ENCODE measurements at places on chromosomes 6 and 20.
A peak's percentile ranks its signal among the peaks of the same experiment; 100 is the strongest.

DNA sequence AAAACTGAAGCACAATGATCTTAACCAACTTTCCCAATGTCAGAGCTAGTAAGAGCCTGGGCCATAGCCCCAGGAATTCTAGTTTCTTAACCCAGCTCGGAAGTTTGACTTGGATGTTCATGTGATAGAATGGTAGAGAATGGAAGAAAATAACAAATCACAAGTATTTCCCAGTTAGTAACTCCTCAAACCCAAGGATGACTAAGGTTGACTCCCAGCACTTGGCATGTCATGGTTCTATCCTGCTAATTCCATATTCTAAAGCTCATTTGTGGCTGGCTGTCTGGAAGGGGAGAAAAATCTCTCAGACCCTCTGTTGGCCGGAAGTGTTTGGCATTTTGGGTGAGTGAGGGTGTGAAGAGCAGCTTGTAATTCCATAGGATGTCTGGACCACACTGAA lies 248.7 kb downstream of the RFPL4B start:
- no peak for DNase-seq

- no peak for DNase-seq
Measured at GRCh38 chr6:157531169-157531985, 150.4 kb downstream of the ZDHHC14 start.

DNA sequence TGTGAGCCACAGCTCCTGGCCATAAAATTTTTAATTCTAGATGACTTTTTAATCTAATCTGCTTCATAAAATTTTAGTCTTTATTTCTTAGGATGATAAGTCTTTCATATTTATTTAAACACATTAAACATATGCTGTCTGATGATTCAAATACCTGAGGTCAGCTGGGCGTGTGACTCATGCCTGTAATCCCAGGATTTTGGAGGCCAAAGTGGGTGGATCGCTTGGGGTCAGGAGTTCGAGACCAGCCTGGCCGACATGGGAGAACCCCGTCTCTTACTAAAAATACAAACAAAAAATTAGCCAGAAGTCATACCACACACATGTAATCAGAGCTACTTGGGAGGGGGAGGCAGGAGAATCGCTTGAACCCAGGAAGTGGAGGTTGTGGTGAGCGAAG lies 53.1 kb downstream of the RBM24 start:
- no peak for DNase-seq

GRCh38 chr20:52676283-52676995 lies 295.7 kb upstream of the TSHZ2 start:
- DNase-seq, result no peak

- DNase-seq, result no peak
Measured at GRCh38 chr6:85569323-85569722, 24.3 kb downstream of the SNX14 start.

- no peak for DNase-seq
Measured at GRCh38 chr6:42120895-42121865, 21.2 kb downstream of the C6orf132 start.

DNA sequence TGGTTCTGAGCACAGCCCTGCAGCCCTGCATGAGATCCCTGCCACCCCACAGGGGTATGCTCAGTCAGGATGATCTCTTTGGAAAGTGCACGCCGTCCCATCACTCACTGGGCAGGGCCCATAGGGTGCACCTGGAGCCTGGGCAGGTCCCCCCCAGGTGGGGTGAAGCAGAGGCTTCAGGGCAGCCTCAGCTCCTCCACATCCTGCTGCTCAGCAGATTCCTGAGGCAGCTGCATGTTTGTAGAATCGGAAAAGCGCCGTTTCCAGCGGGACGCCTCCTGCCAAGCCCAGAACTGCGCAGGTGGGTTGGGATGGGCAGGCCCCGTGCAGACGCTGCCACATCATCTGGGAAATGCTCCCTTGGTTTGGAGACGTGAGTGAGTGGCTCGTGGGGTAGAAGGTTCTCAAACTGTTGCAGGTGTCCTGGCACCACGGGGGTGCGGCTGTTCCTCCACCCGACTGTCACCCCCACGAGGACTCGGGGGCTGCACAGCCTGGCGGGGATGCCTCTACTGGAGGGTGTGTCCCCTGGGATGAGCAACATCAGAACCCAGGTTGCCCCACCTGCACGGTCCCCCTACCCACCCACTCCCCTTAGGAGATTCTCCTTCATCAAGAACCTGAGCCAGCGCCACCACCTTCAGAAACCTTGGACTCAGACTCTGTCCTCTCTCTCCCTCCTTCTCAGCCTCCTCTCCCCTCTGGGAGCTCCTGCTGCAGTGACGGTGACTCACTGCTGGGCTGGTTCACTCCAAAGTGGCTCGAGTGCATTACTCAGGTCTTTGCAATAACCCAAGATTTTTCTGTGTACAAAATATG lies 334.1 kb downstream of the TAF4 start:
- DNase-seq, result no peak

- DNase-seq, result no peak
Measured at GRCh38 chr6:121222656-121223055, 111.6 kb downstream of the TBC1D32 start.

DNA sequence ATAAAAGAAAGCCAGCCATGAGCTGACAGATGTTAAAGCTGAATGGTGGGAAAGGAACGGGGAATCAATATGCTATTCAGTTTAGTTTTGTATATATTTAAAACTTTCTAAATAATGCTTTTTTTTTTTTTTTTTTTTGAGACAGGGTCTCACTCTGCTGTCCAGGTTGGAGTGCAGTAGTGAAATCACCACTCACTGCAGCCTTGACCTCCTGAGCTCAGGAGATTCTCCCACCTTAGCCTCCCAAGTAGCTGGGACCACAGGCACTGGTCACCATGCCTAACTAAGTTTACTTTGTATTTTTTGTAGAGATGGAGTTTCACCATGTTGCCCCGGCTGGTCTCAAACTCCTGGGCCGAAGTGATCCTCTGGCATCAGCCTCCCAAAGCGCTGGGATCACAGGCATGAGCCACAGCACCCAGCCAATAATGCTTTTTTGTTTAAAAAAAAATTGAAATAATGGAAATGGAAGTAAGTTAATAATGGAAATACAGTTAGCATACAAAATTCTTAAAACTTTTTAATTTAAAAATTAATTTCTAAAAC lies 19.1 kb downstream of the EPB41L2 start:
- DNase-seq, result no peak

GRCh38 chr6:158131926-158132325 lies 36.1 kb downstream of the SERAC1 start:
- no peak for DNase-seq

GRCh38 chr20:24906806-24907205 lies 42.3 kb upstream of the CST7 start:
- no peak for DNase-seq

GRCh38 chr6:20870021-20870420 lies 335.8 kb downstream of the CDKAL1 start:
- DNase-seq, result no peak

GRCh38 chr20:44704551-44704971 lies 10.6 kb upstream of the CCN5 start:
- DNase-seq, result no peak

DNA sequence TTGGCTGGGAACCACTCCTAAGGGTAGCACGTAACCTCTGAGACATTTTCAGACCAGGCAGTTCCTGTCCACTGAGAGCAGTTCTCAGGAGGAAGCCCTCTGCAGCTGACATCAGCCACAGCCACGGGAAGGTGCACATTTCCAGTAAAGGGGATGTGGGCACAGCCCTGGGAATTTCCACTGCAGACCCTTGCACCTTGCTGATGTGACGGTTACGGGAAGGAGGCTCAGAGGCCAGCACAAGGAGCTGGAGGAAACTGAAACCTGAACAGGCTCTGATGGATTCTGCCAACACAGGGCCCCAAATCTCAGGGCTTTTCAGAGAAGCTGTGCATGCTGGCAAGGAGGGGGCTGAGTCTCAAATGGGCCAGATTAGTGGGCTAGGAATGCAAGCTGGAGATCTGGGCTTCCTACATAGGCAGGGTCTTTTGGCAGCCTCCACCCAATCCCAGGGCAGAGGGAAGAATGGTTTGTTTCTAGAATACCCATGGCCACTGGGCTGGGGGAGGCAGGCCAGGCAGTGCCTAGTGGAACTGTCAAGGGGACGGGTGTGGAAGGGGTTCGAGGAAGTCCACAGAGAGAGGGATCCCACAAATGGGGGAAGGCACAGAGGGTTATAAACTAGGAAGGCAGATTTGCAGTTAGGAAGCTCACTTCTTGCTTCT lies 14.2 kb downstream of the EBF4 start:
- no peak for DNase-seq

DNA sequence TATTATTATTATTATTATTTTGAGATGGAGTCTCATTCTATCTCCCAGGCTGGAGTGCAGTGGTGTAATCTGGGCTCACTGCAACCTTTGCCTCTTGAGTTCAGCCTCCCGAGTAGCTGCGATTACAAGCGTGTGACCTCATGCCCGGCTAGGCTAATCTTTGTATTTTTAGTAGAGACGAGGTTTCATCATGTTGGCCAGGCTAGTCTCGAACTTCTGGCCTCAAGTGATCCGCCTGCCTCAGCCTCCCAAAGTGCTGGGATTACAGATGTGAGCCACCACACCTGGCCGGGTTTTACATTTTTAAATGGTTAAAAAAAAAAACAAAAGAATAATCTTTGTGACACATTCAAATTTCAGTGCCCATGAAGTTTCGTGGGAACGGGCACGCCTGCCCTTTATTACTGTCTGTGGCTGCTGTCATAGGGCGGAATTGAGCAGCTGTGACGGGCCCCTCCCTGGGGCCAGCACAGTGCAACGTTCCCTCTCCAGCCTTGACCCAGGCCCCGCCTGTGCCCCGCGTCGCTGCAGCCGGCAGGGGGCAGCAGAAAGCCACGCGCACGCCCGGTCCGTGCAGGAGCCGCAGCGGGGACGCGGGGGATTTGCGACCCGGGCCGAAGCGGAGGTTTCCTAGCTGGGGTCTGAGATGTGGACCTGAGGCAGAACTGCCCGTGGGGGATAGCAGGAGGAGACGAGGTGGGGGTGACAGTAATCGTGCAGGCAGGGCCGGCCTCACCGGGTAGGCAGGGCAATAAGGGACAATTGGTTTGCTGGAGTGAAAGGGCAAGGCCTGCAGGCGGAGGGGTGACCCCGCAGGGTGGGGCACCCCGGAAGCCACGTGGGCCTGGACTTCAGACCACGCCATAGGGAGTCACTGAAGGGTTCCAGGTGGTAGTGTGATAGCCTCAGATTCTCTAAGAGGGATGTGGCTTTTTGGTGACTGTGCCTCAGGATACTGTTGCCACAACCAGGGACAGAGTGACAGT lies 54.3 kb downstream of the SYTL3 start:
- peak; percentile 15 for DNase-seq

- DNase-seq, result no peak
Measured at GRCh38 chr6:107673076-107673494, 151.0 kb downstream of the SCML4 start.

- DNase-seq, result no peak
Measured at GRCh38 chr20:45032276-45032675, 66.0 kb downstream of the STK4 start.

DNA sequence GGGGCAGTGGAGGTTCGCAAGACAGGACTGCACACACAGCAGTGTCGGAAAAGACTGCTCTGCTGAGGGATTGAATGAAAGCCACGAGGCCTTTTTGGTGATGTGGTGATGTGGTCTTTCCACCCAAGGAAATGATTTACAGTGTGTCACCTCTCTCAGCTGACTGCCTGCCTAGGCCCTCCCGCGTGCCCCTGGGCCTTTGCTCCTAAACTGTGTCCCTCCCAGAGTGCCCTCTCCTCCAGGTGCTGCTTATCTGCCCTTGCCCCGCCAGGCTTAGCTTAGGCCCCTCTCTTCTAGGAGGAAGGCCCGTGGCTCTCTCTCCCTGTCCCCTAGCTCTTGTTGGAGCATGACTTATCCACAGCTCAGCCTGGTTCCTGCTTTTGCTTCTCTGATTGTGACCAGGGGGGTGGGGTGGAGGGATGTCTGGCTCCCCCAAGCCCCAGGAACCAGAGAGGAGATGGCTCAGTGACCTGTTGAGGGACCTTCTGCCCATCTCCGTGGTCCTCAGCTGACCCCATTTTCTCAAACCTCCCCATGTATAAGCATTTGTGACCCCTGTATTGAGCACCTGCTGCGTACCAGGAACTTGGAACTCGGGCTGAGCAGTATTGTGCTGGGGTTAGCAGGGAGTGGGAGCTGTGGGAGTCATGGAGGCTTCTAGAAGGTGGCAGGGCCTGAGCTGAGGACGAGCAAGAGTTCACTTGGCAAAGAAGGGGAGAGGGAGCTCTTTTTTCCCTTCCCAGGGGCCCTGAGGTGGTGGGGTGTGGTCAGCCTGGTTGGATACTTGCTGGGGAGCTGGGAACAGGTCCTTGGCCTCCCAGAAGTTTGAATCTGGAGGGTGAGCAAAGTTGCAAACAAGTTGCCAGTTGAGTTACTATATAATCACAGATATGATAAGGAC lies 2.2 kb downstream of the SRC start:
- DNase-seq, result no peak

DNA sequence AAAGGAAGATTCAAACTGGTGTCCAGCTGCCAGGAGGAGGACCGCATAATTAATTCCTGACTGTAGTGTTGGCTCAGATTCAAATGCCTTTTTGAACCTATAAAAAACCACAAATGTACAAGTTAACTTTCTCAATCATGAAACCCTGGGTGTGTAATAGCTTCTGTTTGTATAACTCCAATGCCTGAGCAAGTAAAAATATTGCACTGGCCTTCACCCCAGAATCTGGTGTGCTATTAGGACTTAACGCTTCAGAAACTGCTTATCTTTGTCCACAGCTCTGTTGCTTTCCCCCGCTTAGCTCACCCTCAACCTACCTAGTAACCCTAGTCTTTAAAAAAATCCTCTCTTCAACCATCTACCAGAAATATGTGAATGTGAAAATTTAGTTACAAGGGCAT lies 119.1 kb upstream of the MAP7 start:
- no peak for DNase-seq

- no peak for DNase-seq
Measured at GRCh38 chr6:146898888-146899227, 300.1 kb downstream of the ADGB start.

DNA sequence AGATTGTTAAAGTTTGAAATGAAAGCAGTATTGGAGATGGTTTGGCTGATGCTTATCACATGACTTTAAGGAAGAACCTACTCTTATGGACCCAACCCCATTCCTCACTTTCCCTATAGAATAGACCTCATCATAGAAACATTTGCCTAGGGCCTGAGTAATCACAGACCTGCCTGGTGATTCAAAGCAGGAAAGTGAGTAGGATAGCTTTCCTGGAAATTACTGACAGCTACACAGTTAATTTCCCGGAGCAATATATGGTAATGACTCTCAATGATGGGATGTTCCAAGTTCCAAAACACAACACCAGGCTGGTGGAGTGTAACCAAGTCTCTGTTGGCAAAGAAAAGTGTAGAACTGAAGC lies 233.8 kb downstream of the SIM1 start:
- no peak for DNase-seq

DNA sequence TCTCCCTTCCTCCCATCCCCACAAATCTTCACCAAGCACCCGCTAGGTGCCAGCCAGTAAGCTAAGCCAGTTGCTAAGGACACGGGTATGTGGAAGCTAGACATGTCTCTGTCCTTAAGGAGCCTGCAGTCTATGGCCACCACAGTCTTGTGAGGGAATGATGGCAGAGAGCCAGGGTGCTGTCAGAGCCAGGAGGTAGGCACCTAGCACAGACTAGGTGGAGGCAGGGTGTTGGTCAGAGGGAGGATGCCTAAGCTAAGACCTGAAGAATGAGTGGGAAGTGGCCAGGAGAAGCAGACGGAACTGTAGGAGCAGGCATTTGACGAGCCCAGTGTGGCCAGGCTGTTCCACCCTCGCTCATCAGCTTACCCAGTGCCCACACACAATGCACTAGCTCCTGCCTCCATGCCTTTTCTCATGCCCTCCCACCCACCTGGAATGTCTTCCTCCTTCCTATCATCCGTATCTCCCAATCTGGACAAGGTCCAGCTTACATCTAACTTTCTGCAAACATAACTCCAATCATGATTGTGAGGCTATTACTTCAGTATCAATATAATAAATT lies 125.6 kb downstream of the FOXC1 start:
- DNase-seq, result no peak

- DNase-seq, result no peak
Measured at GRCh38 chr6:35508542-35508941, 4.2 kb downstream of the TULP1 start.

Data from NCI-H510A (cell line).